Activated CD8-positive, alpha-beta memory T cell treated with anti-CD3 and anti-CD28 coated beads for 1 hour (primary cell): ENCODE measurements at places on chromosomes 13 and 19.

- DNase-seq, result no peak
Observed at GRCh38 chr19:53580871-53581835, 43.2 kb downstream of the ZNF331 start.

DNA sequence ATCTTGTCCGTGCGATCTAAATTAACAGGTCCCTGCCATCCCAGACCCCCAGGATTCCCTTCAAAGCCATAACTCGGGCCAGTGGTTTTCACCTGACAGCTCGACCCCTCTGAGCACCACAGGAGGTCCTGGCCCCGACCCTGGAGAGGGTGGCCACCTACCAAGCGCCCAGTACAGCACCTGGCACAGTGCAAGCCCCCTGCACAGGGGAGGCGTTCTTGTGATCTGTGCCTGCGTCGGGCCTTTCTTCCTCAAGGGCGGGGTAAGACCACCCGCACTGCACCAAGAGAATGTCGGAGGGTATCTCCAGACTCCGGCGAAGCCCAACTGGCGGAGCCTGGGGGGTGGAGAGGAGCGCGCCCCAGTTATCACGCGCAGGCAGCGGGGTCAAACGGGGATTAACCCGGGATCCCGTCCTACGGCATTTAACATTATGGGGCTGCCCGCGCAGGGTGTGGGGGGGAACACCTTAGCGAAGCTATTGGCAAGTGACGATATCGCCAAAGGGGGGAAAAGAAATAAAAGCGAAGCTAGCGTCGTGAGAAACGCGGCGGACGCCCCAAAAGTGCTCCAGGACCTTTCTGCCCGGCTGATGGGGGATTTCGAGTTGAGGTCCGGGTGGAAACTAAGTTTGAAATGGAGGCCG lies 1.3 kb upstream of the HNRNPL start:
- no peak for DNase-seq

DNA sequence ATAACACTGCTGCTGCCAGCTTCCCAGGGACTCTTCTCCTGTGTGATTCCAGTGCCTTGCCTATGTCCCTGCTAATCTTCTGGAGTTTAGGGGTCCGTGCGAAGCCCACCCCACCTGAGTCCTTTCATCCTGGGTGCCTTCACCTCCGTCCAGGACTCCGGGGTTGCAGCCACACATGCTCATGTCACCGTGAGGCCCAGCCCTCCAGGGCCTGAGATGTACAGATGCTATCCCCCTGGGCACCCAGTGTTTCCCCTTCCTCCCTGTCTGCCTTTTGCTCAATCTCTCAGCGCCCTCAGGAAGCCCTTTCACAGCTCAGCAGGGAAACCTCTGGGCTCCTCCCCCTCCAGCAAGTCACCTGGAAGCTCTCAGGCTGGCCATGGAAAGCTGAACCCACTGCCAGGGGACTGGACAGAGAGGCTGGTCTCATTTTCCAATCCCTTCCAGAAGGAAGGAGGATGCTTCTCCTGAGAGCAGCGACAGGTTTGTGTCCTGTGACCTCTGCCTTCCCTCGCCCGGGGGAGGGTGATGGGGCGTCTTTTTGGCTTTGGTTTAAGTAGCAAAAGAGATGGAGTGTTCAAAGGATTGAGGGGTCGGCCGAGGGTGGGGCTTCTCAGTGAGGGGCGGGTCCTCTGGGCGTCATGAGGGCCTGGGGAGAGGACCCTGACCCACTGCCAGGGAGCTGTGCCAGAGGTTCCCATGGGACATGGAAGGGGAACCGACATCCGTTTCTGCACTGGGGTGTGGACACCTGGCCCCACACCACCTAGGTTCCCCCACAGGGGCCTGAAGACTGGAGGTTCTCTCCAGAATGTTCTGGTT lies 30.8 kb upstream of the TFDP1 start:
- no peak for DNase-seq

- DNase-seq, result no peak
Observed at GRCh38 chr13:74576420-74576819, 442.2 kb upstream of the KLF12 start.

DNA sequence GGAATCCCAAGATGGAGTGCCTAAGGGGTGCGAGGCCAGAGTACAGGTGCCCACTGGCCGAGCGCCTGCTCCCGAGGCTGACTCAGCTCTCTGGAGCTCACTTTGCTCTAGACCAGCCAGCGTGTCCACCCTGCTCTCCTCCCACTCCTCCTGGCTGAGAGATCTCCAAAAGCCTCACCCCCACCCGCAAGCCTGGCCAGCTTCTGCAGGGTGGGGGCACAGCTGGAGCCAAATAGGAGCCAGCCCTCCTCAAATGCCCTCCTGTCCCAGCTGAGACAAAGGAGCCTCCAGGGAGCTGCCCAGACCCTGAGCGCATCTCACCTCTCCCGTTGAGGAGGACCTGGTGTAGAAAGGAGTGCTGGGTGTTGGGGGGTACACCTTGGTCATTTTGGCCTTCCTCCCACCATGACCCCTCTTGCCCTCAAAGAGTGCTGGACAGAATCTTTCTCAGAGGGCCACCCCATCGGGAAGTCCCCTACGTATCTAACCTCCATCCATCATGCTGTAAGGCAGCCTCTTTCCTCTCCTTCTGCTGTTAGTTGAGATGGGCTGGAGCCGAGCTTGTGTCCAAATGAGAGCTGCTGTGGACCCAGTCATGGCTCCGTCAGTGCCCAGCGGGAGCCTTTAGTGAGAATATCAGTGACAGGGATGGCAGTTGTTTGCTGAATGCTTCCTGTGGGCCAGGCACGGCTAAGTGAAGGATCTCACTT lies 123.9 kb upstream of the VSTM2B start:
- DNase-seq, result no peak

DNA sequence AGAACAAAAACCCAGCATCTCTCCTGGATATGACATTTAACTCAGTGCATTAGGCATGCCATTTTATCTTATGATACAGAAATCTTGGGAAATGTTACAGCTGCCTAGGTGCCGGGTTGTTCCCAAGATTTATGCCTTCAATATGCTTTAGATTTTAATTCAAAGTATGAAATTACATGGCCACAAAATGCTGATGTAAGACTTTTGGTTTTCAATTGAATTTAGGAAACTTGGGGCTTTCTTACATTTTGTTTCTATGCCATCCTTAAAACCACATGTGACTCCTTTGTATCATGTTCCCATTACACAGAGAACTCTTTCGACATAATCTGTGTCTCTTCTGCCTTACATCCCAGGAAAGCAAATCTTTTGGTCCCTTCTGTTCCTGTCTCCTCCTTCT lies 83.9 kb downstream of the CCNA1 start:
- DNase-seq, result no peak

- no peak for DNase-seq
Observed at GRCh38 chr19:44574186-44574950, 39.0 kb upstream of the IGSF23 start.
